ENCODE measurements at places on chromosomes 3 and 15.

- DNase-seq: no peak
Measured at GRCh38 chr3:156378871-156379270, 176.0 kb downstream of the SSR3 start.

- no peak for DNase-seq
Measured at GRCh38 chr15:32763295-32763694, 45.5 kb downstream of the GREM1 start.

- no peak for DNase-seq
Measured at GRCh38 chr3:129238945-129239705, 10.3 kb upstream of the COPG1 start.

- DNase-seq: no peak
Measured at GRCh38 chr3:46970391-46971091, 6.0 kb downstream of the CCDC12 start.

GRCh38 chr3:30341851-30342250, 264.6 kb upstream of the TGFBR2 start:
- DNase-seq: no peak

GRCh38 chr3:104132566-104133403, 1233.9 kb upstream of the ALCAM start:
- DNase-seq: no peak

DNA sequence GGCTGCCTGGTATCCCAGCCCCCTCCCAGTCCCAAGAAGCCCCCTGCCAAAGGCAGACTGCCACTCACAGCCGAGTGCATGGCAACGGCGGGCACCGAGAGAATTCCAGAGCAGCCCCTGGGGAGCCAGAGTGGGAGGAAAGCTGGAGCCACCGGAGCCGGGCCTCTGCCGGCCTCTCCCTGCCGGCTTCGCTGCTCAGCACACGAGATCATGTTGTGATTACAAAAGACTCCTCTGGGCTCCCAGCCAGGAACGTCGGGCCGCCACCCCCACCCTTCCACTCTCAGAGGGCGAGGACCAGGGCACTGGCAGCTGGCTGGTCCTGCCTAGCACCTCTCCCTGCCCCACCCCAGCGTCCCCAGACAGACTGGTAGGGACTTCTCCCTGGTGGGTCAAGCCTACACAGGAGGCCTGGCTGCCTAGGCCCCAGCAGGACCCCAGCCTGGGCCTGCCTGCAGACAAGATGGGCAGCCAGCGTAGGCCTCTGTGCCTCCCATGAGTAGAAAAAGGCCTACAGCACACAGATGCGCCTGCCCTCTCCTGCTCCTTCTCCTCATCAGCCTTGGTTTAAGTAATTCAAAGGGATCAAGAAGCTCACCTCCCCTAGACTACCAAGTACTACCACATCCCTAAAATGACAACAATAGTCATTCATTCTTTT, at the start of gene CCDC9B:
Gene CCDC9B (minus strand): TSS at position 200 of the 661 bp plus-strand sequence. CDS start 120 bp downstream, at position 80.
- peak; percentile 69 for DNase-seq

DNA sequence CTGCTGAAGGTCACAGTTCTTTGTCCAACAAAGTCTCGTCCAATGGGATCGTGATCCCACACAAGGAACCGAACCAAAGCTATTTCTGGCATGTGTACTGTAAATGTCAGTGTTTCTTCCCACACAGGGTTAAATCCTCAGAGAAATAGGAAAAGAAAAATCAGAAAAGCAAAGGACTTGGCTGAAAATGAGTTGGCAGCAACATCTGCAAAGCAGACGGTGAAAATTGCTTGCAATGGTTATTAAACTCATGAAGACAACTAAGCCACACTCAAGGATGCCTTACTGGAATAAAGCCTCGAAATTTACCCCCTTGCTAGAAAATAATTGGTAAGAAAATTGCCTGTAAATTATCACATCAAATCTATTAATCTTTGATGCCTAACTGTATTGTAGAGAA, 195.2 kb upstream of the STRIT1 start:
- no peak for DNase-seq

DNA sequence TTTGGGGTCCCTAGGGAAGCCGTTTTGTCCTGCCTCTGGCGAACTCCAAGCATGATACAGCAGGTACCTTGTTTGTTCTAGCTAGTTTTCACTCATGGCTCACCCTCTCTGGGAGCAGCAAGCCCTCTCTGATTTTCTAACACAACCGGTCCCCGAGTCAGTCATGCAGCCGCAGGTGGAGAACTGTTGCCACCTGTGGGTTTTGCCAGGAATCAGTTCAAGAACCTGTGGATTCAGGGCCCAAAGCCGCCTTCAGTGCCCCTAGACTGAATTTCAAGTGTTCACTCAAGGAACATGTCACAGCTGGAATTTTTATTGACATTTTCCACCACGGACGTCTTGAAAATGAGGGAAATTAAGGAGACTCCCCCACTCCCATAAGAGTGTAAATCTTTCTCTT, 13.3 kb upstream of the LRRK1 start:
- DNase-seq: no peak

- no peak for DNase-seq
Measured at GRCh38 chr3:54862526-54862925, 65.3 kb downstream of the LRTM1 start.

- DNase-seq: no peak
Measured at GRCh38 chr3:150666167-150666566, 37.6 kb downstream of the ERICH6 start.

DNA sequence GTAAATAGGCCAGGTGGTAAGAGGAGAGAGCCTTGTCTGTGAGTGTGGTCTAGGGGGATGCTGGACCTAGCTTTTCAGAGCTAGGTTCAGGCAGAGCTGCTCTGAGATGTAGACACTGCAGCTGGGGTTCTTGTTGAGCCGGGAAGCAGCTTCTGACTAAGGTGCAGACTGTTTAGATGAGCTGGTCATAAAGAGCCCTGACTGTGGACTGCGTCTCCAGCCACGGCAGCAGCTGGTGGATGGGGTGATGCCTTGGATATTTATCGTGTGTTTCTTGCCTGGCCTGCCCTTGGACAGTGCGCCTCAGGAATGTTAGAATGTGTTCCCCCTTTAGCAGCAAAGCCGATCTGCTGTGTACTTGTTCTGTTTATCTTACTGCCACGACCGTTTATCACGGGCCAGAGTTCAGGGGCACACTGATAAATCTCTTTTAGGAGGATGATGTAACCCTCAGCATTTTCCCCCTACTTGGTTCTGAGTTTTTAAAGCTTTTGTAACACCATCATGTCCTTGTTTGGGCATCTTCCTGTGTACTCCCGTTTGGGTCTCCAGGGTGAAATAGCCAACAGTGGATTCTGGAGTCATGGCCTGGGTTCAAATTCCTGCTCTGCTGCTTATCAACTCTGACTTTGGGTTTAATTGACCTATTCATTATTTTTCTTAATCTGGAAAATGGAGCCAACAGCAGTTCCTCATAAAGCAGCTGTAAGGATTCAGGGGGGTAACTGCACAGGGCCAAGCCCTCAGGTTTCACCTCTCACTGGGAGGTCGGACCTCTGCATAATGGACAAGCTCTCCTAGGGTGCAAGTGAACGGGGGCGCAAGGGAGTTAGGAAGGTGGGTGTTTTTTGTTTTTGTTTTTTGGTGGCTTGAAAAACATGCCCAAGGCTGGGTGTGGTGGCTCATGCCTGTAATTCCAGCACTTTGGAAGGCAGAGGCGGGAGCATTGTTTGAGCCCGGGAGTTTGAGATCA, 51.4 kb downstream of the FLNB start:
- DNase-seq: no peak

GRCh38 chr3:49512781-49513355, 41.4 kb upstream of the BSN start:
- DNase-seq: no peak

DNA sequence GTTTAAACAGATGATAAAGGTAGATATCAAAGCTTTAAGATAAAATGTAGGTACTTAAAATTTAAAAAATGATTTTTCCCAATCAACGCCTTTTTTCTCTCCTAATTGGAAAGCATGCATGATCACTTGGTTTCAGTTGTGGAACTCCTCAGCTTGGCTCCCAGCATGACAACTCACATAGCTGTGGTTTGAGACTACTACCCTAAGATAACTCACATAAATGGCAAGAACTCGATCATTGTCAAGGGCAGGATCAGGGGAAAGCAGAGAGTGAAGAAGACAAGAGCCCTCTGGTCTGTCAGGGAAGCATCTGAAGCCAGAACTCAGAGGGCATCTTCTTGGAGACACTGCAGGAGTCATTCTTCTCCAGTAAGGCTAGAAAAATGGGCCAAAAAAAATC, 516.7 kb downstream of the NTRK3 start:
- DNase-seq: no peak

- DNase-seq: no peak
Measured at GRCh38 chr3:194560047-194560446, 73.2 kb downstream of the TMEM44 start.

GRCh38 chr15:57036352-57036751, 117.9 kb downstream of the TCF12 start:
- no peak for DNase-seq

GRCh38 chr3:32278714-32279113, 40.2 kb downstream of the CMTM8 start:
- DNase-seq: no peak

- no peak for DNase-seq
Measured at GRCh38 chr3:31065765-31066164, 171.3 kb upstream of the GADL1 start.

- DNase-seq: no peak
Measured at GRCh38 chr3:127053026-127053425, 70.1 kb downstream of the PLXNA1 start.

- no peak for DNase-seq
Measured at GRCh38 chr3:126685021-126685420, 19.0 kb upstream of the CHCHD6 start.

DNA sequence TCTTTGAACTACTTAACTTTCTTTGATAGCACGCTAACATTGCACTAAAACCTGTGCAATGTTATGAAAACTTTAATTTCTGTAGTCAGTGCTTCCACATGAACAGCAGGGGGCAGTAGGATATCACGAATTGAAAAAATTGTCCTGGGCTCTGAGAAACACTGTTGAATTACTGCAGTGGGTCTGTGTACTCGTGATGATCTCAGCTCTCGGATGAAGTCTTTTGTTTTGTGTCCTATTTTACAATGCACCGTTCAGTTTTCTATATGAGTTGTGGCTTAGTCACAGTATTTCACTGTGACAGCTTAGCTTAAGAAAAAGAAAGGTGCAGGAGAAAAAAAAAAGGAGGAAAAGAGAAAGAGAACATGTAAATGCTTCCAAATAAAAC, 141.3 kb upstream of the CCDC54 start:
- DNase-seq: peak; percentile 90

GRCh38 chr3:8539419-8539818, 37.8 kb downstream of the LMCD1 start:
- DNase-seq: no peak

DNA sequence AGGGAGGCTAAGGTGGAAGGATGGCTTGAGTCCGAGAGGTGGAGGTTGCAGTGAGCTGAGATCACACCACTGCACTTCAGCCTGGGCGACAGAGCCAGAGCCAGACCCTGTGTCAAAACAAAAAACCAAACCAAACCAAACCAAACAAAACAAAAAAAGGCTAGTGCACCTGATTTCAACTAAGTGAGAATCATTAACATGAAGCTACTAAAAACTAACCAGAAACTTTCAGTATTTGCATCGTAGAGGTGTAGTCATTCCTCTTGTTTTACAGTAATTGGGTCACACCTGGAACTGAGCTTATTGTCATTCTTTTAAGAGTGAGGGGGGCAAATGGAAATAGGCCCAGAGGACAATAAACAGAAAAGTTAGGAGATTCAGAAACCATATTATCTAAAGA, 58.5 kb downstream of the ST6GAL1 start:
- no peak for DNase-seq

DNA sequence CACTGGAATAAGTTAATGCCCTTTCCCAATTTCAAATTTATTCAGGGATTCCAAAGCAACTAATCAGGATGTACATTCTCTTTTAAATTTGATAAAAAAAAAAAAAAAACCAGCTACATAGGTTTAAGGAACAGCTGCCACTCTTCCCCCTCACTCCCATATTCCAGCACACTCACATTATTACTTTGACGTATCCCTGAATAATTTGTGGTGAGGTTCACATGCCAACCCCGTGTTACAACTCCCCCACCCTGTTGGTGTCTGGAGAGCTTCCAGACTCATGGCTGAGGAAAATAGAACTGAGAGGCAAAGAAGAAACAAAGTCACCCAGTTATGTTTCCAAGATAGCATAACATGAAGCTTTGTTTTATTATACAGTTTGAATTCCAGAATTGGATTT, 300.5 kb upstream of the MME start:
- no peak for DNase-seq

DNA sequence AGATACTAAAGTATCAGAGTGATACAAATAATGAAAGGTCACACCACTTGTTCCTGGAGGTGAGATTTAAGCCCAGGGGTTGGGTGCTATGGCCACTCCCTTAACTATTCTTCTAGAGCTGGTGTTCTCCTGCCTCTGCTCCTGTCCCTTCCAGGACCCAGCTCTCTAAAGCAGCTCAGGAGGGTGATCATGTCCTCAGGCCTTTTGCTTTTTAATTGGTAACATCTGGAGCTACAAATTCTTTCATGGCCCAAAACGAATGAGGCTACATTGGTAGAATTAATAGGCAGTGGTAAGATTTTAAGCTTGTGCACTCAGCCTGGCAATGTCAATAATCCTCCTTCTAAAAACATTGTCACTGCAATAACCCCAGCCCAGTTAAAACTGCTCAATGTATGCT, 38.2 kb upstream of the CNOT10 start:
- DNase-seq: no peak

DNA sequence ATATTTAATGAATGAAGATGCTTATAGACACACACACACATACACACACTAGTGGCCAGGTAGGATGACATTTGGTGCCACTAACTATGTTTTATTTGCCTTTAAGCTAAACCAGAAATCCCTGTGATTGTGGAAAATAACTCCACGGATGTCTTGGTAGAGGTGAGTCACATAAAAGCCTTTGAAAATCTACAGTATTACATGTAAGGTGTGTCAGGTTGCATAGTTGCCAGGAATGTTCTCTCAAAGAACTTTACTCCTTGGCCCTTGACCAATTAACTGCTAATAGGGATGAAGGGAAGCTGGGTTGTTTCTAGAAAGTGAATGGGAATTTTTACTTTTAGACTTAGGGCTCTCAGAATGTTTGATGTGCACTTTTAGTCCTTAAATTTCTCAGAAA, 9.9 kb downstream of the ZBED2 start:
- no peak for DNase-seq

GRCh38 chr15:85984241-85984640, 95.4 kb upstream of the AGBL1 start:
- no peak for DNase-seq

GRCh38 chr15:88657326-88658069, 18.7 kb downstream of the ISG20 start:
- DNase-seq: peak; percentile 12

GRCh38 chr15:50071551-50072258, 47.3 kb downstream of the ATP8B4 start:
- no peak for DNase-seq

- no peak for DNase-seq
Measured at GRCh38 chr15:61653110-61653509, 407.1 kb downstream of the VPS13C start.

Measured in NCI-H1694 treated with DMSO at 0.1 percent for 48 hours (cell line).